Occipital lobe (tissue), 3 donors: ENCODE measurements at places on chromosomes 2 and 18.

- DNase-seq: no peak
These were observed 67.6 kb downstream of the ARL4C start for GRCh38 chr2:234429265-234429664.

- DNase-seq: no peak
These were observed 23.7 kb upstream of the ROCK2 start for GRCh38 chr2:11368059-11368572.

GRCh38 chr2:67689651-67690050 is 292.5 kb downstream of the ETAA1 start:
- DNase-seq: no peak

- DNase-seq: no peak
These were observed 73.4 kb downstream of the RPRM start for GRCh38 chr2:153405196-153405595.

DNA sequence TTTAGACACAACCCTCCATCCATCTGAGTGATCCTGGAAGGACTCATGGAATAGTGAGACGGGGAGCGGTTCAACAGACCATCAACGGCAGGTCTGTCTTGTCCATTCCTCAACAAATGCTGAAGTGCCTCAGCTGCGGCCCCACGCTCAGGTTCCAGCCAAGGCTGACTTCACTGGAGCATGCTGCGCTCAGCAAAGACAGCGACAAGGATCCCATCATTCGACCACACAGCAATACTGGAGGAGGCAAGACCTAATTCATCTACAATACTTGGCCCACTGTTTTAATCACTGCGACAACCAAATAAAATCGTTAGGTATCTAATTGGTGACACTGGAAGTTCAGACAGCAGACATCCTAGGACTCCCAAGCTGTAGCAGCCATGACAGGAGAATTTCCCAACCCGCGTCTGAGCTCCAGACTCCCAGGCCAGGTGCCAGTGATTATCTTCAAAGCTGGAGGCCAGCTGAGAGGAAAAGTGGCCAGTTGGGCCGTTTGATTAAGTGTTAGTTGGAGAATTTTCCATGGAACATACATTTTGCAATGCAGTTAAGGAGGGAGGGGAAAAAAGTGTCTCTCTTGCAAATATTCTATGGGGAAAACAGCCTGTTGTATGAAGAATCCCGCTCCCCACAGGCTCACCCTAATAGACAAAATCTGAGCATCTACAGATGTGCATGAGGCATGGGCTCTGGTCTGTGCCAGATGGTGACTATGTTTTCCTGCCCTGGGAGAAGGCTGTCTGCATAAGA is 92.5 kb upstream of the SLC35G4 start:
- DNase-seq: no peak

- no peak for DNase-seq
These were observed 678 bp upstream of the VAPA start for GRCh38 chr18:9913151-9913525.

DNA sequence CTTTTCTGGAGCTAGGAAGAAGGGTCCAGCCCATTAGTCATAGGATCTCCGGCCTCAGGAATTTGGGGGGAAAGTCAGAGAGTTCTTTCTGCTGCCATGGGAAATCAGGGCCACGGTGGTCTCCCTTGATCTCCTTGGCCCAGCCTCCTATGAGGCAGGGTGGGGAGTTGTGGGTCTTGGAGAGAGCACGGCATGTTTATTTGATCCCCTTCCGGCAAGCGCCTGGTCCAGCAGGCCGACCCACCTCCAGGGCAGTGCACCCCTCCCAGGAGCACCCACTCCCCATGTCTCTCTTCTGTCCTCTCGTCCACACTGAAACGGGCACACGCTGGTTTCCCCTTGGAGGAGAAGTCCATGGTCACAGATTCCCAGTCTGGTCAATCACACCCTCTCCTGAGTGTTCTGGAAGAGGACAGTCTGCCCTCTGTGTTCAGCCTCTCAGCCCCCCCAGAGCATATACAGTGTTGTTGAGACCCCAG is 464.6 kb upstream of the HS6ST1 start:
- DNase-seq: no peak

GRCh38 chr2:19046986-19047780 is 311.2 kb downstream of the OSR1 start:
- no peak for DNase-seq

- DNase-seq: no peak
These were observed 29.2 kb downstream of the CDH2 start for GRCh38 chr18:28147674-28148171.

GRCh38 chr2:137173463-137173862 is 408.1 kb downstream of the THSD7B start:
- no peak for DNase-seq

- no peak for DNase-seq
These were observed 41.8 kb downstream of the CYRIA start for GRCh38 chr2:16623564-16624435.

DNA sequence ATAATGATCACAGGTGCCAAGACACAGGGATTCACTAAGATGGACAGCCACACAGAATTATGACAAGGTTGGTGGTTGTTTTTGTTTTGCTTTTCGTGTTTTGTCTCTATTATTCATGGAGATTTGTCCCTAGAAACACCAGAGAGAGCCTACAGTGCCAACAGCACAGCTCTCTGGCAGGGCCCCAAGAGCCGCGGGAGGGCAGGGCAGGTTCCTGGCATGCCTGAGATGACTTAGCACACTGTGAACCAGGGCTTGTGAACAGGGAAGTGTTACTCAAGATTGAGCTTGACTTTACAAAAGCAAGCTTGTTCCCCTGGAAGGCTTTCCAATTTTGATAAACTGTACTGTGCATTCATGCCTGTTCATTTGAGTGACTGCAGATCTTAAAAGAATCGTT is 437.4 kb upstream of the SALL3 start:
- DNase-seq: peak; percentile 12

- no peak for DNase-seq
These were observed 2.7 kb downstream of the LNPK start for GRCh38 chr2:175999283-175999819.

DNA sequence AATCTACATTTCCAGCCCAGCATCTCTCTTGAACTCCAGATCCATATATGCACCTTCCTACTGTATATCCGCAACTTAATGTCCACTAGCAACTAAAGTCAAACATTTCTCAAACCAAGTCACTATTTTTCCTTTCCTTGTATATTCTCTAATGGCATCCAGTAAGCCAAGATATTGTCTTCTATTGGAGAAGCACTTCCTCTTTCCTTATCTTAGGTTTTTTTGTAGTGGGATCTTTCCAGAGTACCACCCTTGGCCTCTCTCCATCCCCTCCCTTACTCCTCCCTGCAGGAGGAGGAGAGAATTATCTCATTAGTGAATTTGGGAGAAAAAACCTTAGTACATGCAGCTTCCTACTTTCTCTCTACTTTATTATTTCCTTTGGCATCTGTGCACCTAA is 8.7 kb upstream of the DYNC1I2 start:
- no peak for DNase-seq

DNA sequence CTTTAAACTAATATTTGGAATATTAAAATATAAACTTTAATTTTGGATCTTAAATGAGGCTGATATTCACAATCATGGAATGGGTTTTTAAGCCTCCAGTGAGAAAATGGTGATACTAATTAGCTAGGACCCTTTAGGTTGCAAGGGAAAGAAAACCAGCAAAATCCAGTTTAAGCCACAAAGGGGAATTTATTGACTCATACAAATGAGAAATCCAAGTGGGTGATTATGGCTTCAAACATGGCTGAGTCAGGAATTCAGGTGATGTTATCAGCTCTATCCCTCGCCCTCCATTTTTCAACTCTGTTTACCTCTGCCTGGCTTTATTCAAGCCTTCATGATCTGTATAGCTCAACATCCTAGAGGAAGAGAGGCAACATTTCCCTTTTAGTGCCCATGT is 75.3 kb upstream of the DLX2 start:
- DNase-seq: no peak

GRCh38 chr18:65206551-65207260 is 544.1 kb upstream of the CDH7 start:
- no peak for DNase-seq

GRCh38 chr18:6434987-6435709 is 20.4 kb upstream of the L3MBTL4 start:
- DNase-seq: no peak

DNA sequence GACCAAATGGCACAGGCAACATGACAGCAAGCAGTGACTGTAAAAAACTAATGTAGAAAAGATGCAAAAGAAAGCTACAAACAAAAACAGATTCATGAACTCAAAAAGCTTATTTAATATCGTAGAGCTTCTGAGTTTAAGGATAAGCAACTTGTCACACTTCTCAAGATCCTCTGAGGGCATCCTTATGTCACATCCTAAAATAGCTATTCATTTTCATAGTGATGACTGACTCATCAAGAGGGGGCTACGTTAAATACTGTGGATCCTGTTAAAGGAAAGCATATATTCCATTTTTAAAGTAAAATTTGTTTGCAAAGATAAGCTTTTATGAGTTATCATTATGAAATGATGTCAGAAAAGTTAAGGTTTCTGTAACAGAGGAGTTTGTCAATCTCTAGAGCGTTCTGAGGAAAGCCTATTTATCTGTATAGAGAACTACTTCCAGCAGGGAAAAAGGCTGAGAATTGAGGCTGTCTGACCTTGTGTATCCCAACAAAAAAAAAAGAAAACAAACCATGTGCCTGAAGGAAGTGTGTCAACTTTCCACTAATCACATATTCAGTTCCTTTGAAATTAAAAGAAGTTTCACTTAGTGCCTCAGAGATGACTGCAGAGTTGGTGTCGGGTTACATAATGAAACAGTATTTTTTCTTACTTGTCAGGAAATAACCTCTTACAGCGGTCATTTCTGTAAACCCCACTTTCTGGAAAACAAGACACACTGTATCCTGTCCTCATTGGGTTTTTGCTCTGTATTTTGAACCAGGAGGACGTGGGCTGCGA is 115.5 kb downstream of the ESCO1 start:
- DNase-seq: no peak

- no peak for DNase-seq
These were observed 155.3 kb downstream of the BAZ2B start for GRCh38 chr2:159461076-159461475.

GRCh38 chr2:136130045-136130444 is 12.1 kb upstream of the CXCR4 start:
- no peak for DNase-seq

DNA sequence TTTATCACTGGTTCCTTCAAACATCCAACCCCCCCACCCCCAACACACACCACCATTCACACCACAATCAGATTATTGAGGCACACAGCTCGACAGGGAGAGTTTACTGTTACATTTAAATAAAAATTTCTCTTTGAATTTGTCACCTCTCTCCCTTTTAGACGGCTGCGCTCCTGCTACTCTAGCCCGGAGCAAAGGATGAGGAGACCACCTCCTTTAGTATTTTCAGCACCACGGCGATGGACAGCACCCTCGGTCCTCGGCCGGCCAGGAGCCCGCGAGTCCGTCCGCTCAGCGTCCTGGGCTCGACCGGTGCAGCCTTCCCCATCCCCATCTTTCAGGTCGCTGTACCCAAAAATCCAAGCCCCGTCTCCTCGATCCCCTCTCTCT is 892 bp downstream of the CELF4 start:
- DNase-seq: peak; percentile 61

GRCh38 chr2:140975237-140975636 is 1155.6 kb downstream of the LRP1B start:
- no peak for DNase-seq

GRCh38 chr2:217370391-217370790 is 510.5 kb upstream of the TNP1 start:
- DNase-seq: no peak

GRCh38 chr2:42048299-42049220 is 739 bp downstream of the PKDCC start:
- DNase-seq: peak; percentile 31

- DNase-seq: no peak
These were observed 65.2 kb downstream of the POU3F3 start for GRCh38 chr2:104919127-104919526.
